ENCODE measurements at places on chromosomes 2 and 18.
A peak's percentile ranks its signal among the peaks of the same experiment; 100 is the strongest.

DNA sequence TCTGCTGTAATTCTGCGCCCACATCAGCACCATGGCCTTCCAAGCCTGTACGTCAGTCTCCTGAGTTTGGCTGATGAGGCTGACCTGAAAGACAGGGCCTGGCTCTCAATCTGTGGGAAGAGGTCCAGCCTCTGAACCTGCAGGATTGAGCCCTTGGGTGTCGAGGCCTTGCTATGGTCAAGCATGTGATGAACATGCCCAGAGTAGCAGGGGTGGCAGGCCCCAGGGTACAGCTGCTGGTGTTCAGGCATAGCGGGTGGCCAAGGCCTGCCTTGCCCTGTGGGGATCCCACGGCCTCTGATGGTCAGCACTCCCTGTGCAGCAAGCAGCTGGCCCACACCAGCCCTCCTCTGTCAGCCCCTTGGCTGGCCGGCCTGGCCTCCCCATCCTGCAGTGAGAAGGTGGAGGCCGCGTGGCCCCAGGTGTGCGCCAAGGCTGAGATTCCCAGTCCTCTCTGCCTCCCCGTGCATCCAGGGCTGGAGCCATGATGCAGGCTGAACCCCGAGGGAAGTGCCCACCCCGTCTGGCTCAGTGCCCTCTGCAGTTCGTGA, 298.4 kb downstream of the NDUFA10 start:
- no peak for DNase-seq

DNA sequence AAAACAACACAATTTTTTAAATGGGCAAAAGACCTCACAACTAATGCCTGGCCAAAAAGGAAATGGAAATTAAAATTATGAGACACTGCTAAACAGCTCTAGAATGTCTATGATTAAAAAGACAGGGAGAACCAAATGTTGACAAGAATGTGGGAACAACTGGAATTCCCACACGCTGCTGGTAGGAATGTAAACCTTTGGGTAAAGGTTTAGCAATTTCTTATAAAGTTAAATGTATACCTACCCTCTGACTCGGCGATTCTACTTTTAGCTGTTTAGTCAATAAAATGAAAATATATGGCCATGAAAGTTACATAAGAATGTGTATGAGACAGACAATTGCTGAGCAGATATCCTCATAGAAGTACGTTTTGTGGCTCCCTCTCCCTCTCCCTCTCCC, 60.9 kb downstream of the ATF2 start:
- DNase-seq = no peak

GRCh38 chr18:63017076-63017475, 301.7 kb downstream of the PHLPP1 start:
- no peak for DNase-seq

DNA sequence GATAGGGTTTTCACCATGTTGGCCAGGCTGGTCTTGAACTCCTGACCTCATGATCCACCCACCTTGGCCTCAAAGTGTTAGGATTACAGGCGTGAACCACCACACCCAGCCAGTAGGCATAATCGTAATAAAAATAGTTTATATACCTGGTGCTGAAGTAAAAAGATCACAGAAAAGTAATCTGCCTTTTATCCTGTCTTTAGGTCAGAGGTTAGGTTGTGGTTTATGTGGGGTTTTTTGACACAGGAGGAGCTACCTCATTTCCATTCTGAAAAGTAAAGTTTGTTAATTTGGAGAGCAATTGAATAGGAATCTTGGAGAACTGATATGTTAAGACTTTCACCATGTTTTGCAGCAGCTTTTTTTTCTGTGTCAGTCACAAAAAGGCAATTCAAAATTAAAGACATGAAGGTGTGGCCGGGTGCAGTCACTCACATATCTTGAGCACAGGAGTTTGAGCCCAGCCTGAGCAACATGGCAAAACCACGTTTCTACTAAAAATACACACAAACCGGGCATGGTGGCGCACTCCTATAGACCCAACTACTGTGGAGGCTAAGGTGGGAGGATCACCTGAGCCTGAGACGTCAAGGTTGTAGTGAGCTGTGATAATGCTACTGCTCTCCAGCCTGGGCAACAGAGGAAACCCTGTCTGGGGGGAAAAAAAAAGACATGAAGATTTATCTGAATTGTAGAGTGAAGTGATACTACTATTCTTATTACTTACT, 31.5 kb downstream of the CCNT2 start:
- DNase-seq = no peak

- DNase-seq = no peak
These were observed 235.9 kb downstream of the KLHL29 start for GRCh38 chr2:23620841-23621341.

DNA sequence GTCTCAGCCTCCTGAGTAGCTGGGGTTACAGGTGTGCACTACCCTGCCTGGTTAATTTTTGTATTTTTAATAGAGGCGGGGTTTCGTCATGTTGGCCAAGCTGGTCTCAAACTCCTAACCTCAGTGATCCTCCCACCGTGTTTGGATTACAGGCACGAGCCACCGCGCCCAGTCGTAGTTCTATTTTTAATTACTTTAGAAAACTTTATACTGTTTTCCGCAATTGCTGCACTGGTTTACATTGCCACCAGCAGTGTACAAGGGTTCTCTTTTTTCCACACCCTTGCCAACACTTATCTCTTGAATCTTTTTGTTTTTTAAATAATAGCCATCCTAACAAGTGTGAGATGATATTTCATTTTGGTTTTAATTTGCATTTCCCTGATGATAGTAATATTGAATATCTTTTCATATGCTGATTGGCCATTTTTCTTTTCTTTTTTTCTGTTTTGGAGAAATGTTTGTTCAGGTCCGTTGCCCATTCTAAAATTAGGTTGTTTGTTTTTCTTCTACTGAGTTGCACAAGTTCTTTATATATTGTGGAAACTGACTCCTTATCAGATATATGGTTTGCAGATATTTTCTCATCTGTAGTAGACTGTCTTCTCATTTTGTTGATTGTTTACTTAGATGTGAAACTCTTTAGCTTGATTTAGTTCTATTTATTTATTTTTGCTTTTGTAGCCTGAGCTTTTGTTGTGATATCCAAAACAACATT, 16.9 kb downstream of the ALMS1 start:
- no peak for DNase-seq

GRCh38 chr2:200230716-200231115, 75.8 kb upstream of the SPATS2L start:
- DNase-seq = no peak

- no peak for DNase-seq
These were observed 77.9 kb upstream of the ARL5A start for GRCh38 chr2:151905963-151906632.

DNA sequence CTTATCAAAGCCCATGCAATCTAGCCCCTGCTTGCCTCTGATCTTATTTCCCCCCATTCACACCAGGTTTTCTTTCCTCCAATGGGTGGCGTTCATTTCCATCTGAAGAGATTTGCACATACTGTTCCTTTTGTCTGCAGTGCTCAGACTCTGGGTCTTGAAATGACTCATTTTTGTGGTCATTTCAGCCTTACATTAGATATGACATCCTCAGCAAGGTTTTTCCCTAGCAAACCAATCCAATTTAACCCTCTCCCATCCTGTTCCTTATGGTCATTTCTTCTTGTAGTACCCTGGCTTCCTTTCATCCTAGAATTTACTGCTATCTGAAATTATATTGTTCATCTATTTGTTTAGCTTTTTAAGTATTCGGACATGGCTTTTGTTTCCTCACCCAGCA, 42.5 kb upstream of the SCN1A start:
- DNase-seq = no peak

GRCh38 chr2:118176601-118177000, 88.3 kb downstream of the INSIG2 start:
- DNase-seq = no peak

- DNase-seq = no peak
These were observed 72.6 kb downstream of the TXNL1 start for GRCh38 chr18:56565551-56566345.

GRCh38 chr2:46387292-46387691, 90.1 kb downstream of the EPAS1 start:
- no peak for DNase-seq

DNA sequence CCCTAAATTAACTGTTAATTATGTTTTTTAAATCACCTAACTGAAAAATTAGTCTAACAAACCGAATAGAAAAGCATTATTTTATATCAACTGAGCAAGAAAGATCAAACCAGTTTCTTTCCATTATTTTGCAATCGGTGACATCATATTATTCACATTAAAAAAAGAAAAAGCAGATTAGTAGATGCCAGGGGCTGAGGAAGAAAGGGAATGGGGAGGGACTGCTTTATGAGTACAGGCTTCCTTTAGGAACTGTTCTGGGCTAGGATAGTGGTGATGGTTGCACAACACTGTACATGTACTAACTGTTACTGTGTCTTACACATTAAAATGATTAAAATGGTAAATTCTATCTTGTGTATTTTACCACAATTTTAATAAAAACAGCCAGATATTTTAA, 59.3 kb downstream of the COBLL1 start:
- no peak for DNase-seq

- DNase-seq = no peak
These were observed 6.7 kb downstream of the TUBB6 start for GRCh38 chr18:12314591-12315305.

DNA sequence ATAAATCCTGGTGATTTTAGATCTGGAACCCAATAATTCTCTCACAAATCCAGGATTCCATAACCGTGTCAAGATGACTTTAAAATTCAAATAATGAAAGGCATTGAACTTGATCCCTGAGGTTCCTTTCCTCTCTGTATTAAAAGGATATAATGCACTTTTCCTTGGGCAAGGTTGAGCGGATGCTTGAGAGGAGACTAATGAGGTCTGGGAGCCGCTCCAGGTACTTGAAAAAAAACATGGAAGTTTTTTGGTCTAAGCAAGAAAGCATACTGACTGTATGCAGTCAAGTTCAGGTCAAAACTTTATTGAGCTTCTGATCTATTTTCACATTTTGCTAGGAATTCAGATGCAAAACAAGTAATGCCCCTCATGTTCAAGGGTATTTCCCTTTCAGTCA, 318.5 kb downstream of the RAD51AP2 start:
- DNase-seq = no peak

- peak; percentile 27 for DNase-seq
These were observed 500 bp downstream of the LIMS1 start for GRCh38 chr2:108534584-108535356.

DNA sequence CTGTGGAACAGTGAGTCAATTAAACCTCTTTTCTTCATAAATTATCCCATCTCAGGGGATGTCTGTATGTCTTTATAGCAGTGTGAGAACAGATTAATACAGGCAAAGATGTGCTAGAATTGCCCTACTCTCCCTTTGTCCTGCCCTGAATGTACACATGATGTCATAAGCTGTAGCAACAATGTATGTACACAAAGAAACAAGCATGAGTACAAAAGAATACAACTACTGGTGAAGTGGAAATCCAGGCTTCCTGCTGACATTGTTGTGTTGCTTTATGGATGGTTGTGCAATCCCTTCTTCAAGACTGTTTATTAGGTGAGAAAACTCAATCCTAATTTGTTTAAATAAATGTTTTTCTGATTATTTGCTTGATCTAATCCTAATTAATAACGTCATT, 446.6 kb downstream of the DSC3 start:
- DNase-seq = no peak

DNA sequence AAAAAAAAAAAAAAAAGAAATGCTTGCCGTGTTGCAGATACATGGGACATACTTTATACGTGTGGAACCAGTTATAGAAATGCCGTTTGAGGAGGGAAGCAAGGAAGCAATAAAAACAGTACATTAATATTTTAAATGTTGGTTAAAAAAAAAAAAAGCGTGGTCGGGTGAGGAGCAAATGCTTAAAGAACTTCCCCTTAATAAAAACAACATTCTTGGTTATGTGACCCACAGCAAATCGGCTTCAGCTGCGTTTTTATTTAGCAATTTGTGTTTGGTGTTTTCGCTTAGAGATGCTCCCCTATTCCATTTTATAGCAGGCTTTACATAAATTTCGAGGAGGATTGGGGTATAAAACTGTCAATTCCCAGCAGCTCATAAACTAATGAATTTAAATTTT, 223.6 kb downstream of the LRRTM1 start:
- no peak for DNase-seq

- DNase-seq = no peak
These were observed 14.4 kb upstream of the MYO3B start for GRCh38 chr2:170163411-170164065.

- no peak for DNase-seq
These were observed 101.3 kb downstream of the TPO start for GRCh38 chr2:1514391-1515072.

GRCh38 chr2:48572816-48573215, 42.9 kb downstream of the STON1 start:
- DNase-seq = no peak

DNA sequence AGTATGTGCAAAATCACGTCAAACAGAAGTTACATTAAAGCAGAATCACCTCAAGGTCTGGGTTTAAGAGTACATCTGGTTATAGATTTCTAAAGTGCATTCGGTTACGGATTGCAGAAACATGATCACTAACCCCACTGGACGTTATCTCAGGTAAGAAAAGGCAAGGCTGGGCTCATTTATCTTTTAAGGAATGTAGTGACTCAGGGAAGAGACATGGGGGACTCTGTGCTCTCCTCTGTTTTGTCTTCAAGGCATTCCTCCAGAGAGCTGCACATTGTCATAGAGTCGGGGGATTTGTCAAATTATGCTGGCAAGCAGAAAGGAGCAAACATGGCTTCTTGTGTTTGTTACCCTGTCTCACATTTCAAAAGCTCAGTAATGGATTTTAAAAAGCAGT, 14.3 kb downstream of the WDSUB1 start:
- no peak for DNase-seq

GRCh38 chr2:197571627-197572271, 55.9 kb downstream of the MOB4 start:
- no peak for DNase-seq

- peak; percentile 5 for DNase-seq
These were observed 45.4 kb downstream of the TTN start for GRCh38 chr2:178761759-178762371.

DNA sequence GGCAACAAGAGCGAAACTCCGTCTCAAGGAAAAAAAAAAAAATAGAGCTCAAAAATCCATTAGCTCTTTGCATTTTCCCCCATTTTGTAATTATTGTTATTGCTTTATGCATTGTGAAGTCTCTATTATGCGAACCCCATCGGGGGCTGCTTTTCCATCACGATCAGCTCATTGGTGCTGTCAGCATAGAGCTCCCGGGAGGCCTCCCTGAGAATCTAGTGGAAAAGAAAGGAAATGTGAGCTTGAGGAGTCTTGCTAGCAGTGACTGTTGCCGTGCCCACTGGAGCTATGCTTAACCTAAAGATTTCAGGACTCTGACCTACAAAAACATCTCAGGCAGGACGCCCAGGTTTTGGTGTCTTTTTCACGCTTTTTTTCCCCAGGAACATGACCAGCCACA, 102.6 kb upstream of the NDUFV2 start:
- DNase-seq = no peak

- DNase-seq = no peak
These were observed 34.9 kb downstream of the SLC38A11 start for GRCh38 chr2:164920430-164920829.

DNA sequence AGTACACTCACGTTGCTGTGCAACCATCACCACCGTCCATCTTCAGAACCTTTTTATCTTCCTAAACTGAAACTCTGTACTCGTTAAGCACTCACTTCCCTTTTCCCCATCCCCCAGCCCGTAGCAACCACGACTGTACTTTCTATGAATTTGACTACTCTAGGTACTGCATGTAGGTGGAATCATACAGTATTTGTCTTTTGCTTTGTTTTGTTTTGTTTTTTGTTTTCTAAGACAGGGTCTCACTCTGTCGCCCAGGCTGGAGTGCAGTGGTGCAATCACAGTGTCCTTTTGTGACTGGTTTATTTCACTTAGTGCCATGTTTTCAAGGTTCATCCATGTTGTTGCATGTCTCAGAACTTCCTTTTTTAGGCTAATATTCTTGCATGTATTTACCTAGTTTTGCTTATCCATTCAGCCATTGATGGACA, 7.0 kb upstream of the TYMS start:
- DNase-seq = no peak

- DNase-seq = no peak
These were observed 74.6 kb downstream of the ZRANB3 start for GRCh38 chr2:135456431-135456830.

All from central memory CD4-positive, alpha-beta T cell (primary cell).